A549 (cell line): ENCODE measurements at places on chromosomes 13 and 19. TPM values are rescaled to one million over a fixed set of nuclear protein-coding genes. Genes with fewer than 3 reads are reported as not detected.

Gene BRSK1
- 5.0 to 6.1 TPM (median 5.4 TPM) in 3 replicates for polyA plus RNA-seq

Gene SNRPA
- polyA plus RNA-seq: 141 to 155 TPM (median 143 TPM) in 3 replicates

GRCh38 chr13:25771641-25772478, 280.0 kb downstream of the SHISA2 start:
- DNase-seq: no peak

Gene SLC25A15
- polyA plus RNA-seq: 14.0 to 17.2 TPM (median 14.1 TPM) in 3 replicates

DNA sequence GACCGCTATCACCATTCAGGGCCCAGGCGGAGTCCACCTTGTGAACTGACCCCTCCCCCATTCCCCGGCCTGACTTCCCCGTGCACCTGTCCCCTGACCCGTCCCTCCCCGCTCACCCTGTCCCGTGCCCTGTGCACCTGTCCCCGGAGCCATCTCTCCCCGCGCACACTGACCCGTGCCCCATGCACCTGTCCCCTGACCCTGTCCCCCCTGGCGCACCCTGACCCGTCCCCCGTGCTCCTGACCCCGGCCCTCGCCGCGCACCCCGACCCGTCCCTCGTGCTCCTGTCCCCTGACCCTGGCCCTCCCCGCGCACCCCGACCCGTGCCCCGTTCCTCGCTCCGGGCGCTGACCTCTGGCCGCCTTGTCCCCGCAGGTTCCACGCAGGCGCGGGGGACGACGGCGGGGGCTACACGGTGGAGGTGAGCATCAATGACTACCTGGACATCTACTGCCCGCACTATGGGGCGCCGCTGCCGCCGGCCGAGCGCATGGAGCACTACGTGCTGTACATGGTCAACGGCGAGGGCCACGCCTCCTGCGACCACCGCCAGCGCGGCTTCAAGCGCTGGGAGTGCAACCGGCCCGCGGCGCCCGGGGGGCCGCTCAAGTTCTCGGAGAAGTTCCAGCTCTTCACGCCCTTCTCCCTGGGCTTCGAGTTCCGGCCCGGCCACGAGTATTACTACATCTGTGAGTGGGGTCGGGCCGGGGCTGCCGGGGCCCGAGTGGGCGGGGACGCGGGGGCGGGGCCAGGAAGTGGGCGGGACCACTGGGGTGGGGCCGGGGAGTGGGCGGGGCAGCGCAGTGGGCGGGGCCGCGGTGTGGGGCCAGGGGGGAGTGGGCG, 9.7 kb downstream of the EFNA2 start:
- DNase-seq: no peak

Gene RPS28
- 399 to 449 TPM (median 404 TPM) in 3 replicates for polyA plus RNA-seq

DNA sequence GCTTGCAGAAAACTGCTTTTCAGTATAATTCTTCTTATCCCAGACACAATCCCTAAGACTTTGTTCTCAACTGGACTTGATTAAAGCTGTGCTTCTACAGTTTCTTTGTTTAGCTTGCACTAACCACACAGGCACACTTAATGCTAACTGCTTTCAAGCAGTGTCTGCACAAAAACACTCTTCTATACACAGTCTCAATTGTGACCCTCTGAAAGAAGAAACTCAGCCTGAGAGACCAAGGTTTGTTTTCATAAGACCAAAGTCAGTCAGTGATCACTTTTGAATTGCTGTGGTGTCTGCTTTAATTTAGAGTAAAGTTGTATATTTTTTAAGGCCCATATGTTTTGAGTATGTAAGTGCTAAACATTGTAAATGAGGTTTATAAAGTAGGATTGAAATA, 431.2 kb downstream of the KCTD12 start:
- no peak for DNase-seq

- DNase-seq: no peak
Measured at GRCh38 chr13:110265682-110266430, 41.1 kb downstream of the COL4A1 start.

Gene CCNA1
- 0.05 TPM in 1 of 3 replicates, not detected in the others for polyA plus RNA-seq

Gene PGLYRP1
- not detected in 3 replicates for polyA plus RNA-seq
